ENCODE measurements at places on chromosomes 1 and 21. TPM values are rescaled to one million over a fixed set of nuclear protein-coding genes. Genes with fewer than 3 reads are reported as not detected.
A peak's percentile ranks its signal among the peaks of the same experiment; 100 is the strongest.

- peak; percentile 75 for DNase-seq
- H3K36me3 ChIP-seq, result no peaks in the 10 kb centered on the region
- H3K4me1 ChIP-seq, result peaks cover 12% of the 10 kb centered on the region
- peak overlapping the region; percentile 37 for H3K4me3 ChIP-seq
- H3K27me3 ChIP-seq, result no peaks in the 10 kb centered on the region
Measured at GRCh38 chr1:232280910-232281309, 349.0 kb downstream of the SIPA1L2 start.

DNA sequence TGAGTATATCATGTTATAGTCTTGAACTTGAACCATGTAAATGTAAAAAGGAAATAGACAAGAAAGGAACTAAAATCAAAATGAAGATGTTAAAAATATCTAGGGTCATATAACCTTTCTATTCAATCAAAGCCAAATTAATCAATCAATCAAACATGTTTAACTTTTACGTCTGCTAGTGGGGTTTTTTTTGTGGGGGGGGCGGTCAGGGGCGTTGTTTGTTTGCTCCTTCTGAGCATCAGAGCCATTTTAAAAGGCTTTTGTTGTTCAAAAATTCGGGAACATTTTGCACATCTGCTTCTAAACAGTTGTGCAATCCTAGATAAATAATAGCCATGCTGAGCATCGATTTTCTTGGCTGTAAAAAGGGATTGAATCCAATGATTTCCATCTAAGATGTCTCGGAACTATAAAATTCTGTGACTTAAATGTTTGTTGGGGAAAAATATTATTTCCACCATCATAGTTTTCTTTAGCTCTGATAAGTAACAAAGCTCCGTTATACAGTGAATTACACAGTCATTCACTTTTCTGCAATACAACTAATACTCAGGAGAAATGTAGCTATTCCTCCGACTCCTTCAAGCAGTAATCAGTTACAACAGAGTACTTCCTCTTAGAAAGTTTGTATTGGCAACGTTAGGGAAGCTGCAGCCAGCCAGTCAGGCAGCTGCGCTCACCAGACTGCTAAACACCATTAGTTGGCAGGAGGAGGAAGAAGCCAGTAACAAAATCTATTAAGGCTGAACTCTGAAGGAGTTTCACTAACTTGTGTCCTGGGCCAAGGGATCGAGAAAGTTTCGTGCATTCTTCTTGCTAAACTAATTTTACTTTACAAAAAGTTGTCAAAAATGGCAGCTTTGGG, 2.2 kb downstream of the SPATA6 start:
- H3K4me1 ChIP-seq, result no peaks in the 10 kb centered on the region
- H3K4me3 ChIP-seq, result peak overlapping the region; percentile 93
- H3K27ac ChIP-seq, result no peak overlapping the region
- H3K36me3 ChIP-seq, result peaks cover 2% of the 10 kb centered on the region
- DNase-seq, result no peak
- no peaks in the 10 kb centered on the region for H3K27me3 ChIP-seq

DNA sequence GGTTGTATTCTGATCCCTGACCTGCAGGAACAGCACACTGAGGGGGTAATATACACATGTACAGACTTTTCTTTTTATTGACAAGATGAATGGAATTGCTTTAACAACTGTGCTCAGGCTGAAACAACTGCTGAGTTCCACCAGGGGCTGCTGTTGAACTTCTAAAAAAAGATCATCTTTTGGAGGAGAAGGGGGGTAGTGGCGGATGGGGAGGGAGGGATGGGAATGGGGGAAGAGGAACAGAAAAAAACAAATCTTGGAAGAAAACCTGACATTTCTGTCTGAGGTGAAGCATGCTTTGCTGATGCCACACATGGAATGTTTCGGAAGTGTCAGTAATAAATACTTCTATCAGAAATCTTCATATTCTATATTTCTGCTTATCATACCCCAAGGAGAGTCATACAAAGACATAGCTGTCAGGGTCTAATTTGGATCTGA, 75.0 kb downstream of the RWDD3 start:
- no peaks in the 10 kb centered on the region for H3K4me1 ChIP-seq
- DNase-seq, result peak; percentile 43
- H3K36me3 ChIP-seq, result no peaks in the 10 kb centered on the region

DNA sequence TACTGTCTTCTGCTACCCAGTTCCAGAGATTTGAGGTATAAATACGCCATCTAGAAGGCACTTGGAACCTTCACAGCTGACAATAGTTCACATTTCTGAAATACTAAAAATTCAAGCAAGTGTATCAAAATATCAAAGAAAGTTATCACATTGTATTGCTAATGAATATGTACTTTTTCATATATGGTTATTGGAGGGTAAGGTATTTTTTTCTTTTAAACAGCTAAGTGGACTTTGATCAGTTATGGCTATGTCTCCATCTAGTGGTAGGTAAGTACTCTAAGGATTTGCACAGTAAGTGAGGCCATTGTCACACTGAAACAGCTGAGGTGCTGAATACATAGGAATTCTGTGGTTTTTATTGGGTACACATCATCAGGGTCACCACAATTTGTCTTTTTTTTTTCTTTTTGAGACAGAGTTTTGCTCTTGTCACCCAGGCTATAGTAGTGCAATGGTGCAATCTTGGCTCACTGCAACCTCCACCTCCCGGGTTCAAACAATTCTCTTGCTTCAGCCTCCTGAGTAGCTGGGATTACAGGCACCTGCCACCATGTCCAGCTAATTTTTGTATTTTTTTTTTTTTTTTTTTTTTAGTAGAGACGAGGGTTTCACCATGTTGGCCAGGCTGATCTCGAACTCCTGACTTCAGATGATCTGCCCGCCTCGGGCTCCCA, 49.1 kb upstream of the CR2 start:
- no peaks in the 10 kb centered on the region for H3K27me3 ChIP-seq
- no peak for DNase-seq
- no peak overlapping the region for H3K4me3 ChIP-seq
- H3K36me3 ChIP-seq, result no peaks in the 10 kb centered on the region

- no peaks in the 10 kb centered on the region for H3K4me1 ChIP-seq
- H3K36me3 ChIP-seq, result no peaks in the 10 kb centered on the region
- peaks cover 2% of the 10 kb centered on the region for H3K27me3 ChIP-seq
Measured at GRCh38 chr1:56646611-56647010, 1.5 kb downstream of the PRKAA2 start.

- no peak overlapping the region for H3K4me3 ChIP-seq
- H3K36me3 ChIP-seq, result no peaks in the 10 kb centered on the region
- no peaks in the 10 kb centered on the region for H3K27me3 ChIP-seq
- no peak overlapping the region for H3K27ac ChIP-seq
- H3K4me1 ChIP-seq, result no peaks in the 10 kb centered on the region
Measured at GRCh38 chr1:245091818-245092637, 62.8 kb upstream of the KIF26B start.

DNA sequence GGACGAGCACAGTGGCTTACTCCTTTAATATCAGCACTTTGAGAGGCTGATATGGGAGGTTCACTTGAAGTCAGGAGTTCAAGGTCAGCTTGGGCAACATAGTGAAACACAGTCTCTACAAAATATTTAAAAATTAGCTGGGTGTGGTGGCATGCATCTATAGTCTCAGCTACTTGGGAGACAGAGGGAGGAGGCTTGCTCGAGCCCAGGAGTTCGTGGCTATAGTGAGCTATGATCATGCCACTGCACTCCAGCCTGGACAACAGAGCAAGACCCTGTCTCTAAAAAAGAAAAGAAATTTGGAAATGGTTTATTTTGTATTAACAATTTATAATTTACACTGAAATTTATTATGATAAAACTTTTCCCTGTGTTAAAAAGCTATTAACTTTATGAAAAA, 1.7 kb upstream of the ANGPTL3 start:
- DNase-seq, result no peak
- H3K27ac ChIP-seq, result no peak overlapping the region
- H3K4me1 ChIP-seq, result no peaks in the 10 kb centered on the region
- no peaks in the 10 kb centered on the region for H3K36me3 ChIP-seq
- H3K27me3 ChIP-seq, result no peaks in the 10 kb centered on the region

GRCh38 chr1:171600862-171601261, 21.2 kb upstream of the MYOCOS start:
- no peaks in the 10 kb centered on the region for H3K36me3 ChIP-seq
- no peaks in the 10 kb centered on the region for H3K27me3 ChIP-seq
- H3K27ac ChIP-seq, result no peak overlapping the region

GRCh38 chr21:38813547-38813946, 7.8 kb downstream of the ETS2 start:
- peaks cover 16% of the 10 kb centered on the region for H3K4me1 ChIP-seq
- no peaks in the 10 kb centered on the region for H3K27me3 ChIP-seq
- DNase-seq, result no peak
- H3K4me3 ChIP-seq, result no peak overlapping the region
- H3K36me3 ChIP-seq, result peaks cover 69% of the 10 kb centered on the region

FCRL6 gene
- total RNA-seq, result not detected

RBM11 gene
- 1.7 TPM for total RNA-seq

VAV3 gene
- 5.1 TPM for total RNA-seq

- peak; percentile 58 for DNase-seq
- no peak overlapping the region for H3K27ac ChIP-seq
- H3K4me3 ChIP-seq, result no peak overlapping the region
- H3K36me3 ChIP-seq, result no peaks in the 10 kb centered on the region
- peaks cover 3% of the 10 kb centered on the region for H3K4me1 ChIP-seq
- H3K27me3 ChIP-seq, result no peaks in the 10 kb centered on the region
Measured at GRCh38 chr1:54581621-54582035, 33.6 kb downstream of the ACOT11 start.

DNA sequence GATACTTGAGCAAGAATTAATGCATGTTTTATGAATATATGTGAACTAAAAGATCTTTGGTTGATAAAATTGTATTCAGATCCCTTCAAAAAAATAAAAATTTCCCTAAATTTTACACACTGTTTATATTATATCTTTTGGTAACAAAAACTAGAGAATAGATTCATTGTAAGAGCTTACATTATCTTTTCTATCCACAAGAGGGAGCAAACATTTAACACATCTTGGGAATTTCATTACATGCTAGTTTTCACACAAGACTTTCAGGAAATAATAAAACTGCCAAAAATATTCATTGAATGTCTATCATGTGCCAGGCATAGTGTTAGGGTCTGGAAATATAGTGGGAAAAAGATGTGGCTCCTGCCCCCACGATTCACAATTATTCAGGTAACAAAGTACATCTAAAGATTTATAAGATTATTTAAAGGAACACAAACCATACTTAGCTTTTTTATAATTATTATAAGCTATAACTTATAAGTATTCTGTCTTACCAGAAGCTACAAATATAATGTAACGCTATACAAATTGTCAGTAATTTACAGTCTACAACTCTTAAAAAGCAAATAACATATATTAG, 30.6 kb downstream of the FAF1 start:
- H3K27me3 ChIP-seq, result no peaks in the 10 kb centered on the region
- no peaks in the 10 kb centered on the region for H3K4me1 ChIP-seq
- peaks cover 9% of the 10 kb centered on the region for H3K36me3 ChIP-seq
- no peak for DNase-seq
- no peak overlapping the region for H3K4me3 ChIP-seq
